ENCODE measurements at places on chromosomes 11 and 22. TPM values are rescaled to one million over a fixed set of nuclear protein-coding genes. Genes with fewer than 3 reads are reported as not detected.

The PLAAT3 gene
- 21.7 TPM for total RNA-seq

The NXF1 gene
- 63.2 TPM for total RNA-seq

The PHF21B gene
- not detected for total RNA-seq

The SMTNL1 gene
- total RNA-seq: not detected

The MMP13 gene
- not detected for total RNA-seq

The PRAME gene
- 0.15 TPM for total RNA-seq

The GTSE1 gene
- 7.5 TPM for total RNA-seq

The NDUFA6 gene
- total RNA-seq: 104 TPM

The C11orf16 gene
- not detected for total RNA-seq

The SYNGR1 gene
- 3.3 TPM for total RNA-seq

DNA sequence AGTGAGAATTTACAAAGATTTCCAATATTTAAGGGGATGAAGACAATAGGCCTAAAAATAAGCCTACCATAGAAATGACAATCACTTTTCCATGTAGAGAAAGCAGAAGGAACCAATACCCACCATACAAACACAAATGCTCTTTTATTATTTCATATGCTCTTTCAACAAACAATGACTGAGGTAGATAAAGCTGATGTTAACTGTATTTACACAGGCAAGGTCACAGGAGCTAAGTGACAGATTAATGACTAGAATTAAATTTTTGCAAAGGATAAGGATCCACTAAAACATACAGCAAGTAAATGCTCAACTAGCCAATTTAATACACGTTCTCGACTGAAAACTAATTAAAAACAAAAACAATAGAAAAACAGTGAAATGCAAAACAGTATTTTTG, 34.2 kb downstream of the PICALM start:
- no peak for DNase-seq

- no peak for DNase-seq
Observed at GRCh38 chr22:46769191-46769675, 6.8 kb downstream of the TBC1D22A start.

- DNase-seq: no peak
Observed at GRCh38 chr11:60059521-60060240, 3.2 kb downstream of the MS4A3 start.

- no peak for DNase-seq
Observed at GRCh38 chr22:47064416-47064815, 302.0 kb downstream of the TBC1D22A start.

DNA sequence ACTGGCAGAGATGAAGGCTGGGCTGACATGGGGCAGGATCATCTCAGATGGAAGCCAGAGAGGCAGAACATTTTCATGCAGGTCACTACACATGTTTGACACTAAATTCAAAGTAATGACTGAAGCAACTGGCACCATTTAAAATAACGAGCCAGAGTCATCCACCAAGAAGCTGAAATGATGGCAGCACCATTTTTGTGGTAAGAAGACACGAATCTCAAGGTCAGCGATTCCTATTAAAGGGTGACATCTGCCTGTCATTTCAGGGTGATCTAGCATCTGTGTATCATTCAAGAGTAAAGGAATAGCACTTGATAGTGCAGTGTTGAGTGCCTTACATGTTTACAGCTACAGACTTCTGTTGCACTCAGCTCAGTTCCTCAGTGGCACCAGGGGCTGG, 113.4 kb upstream of the C11orf87 start:
- no peak for DNase-seq

GRCh38 chr11:127624306-127624856, 623.8 kb upstream of the KIRREL3 start:
- DNase-seq: no peak

DNA sequence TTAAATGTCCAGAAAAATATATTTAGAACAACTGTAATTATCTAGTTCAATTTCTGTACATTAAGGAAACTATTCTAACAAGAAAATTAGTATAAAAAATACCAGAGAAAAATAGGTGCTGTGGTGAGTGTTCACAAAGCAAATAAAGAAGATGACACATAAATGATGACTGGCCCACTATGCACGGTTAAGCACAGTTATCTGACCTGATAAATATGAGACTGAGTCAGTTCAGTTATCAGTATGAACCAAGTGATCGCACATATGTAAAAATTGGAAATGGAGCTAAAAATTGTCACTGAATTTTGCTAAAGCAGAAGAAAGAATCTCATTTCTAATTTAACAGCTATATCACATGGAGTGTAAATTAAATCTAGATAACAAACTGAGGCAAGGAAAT, 18.8 kb upstream of the MAML2 start:
- DNase-seq: no peak

DNA sequence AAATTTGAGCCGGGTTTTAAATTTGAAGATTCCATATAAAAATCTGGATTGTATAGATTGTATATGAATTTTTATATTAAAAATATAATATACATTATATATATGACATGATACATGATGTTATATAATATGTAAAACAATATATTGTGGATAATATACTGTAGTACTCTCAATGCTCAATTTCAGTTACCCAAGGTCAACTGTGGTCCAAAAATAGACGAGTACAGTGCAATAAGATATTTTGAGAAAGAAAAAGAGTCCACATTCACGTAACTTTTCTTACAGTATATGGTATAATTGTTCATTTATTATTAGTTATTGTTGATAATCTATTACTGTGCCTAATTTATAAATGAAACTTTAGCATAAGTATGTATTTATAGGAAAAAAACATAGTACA, 94.2 kb upstream of the YWHAH start:
- no peak for DNase-seq

DNA sequence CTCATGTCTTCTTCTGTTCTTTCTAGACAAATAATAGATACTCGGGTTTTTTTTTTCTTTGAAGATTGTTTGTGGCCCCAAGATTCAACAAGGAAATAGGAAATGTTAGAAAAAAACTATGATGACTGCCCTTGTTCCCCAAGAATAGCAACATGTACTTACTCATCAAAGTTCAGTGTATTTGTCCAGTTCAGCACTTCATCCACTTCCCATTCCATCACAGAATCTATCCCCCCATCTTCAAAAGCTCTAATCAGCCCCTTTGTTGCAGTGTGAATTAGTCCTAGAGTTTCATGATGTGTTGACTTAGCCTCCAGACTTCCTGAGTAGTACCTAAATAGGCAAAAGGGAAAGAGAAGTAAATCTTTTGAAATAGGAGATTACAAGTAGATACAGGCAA, 74.3 kb downstream of the C11orf65 start:
- no peak for DNase-seq

GRCh38 chr11:43585877-43586608, 94.5 kb upstream of the HSD17B12 start:
- no peak for DNase-seq

- DNase-seq: no peak
Observed at GRCh38 chr22:44425694-44426045, 72.4 kb downstream of the RTL6 start.

- DNase-seq: no peak
Observed at GRCh38 chr22:49006207-49007012, 821.3 kb downstream of the BRD1 start.

DNA sequence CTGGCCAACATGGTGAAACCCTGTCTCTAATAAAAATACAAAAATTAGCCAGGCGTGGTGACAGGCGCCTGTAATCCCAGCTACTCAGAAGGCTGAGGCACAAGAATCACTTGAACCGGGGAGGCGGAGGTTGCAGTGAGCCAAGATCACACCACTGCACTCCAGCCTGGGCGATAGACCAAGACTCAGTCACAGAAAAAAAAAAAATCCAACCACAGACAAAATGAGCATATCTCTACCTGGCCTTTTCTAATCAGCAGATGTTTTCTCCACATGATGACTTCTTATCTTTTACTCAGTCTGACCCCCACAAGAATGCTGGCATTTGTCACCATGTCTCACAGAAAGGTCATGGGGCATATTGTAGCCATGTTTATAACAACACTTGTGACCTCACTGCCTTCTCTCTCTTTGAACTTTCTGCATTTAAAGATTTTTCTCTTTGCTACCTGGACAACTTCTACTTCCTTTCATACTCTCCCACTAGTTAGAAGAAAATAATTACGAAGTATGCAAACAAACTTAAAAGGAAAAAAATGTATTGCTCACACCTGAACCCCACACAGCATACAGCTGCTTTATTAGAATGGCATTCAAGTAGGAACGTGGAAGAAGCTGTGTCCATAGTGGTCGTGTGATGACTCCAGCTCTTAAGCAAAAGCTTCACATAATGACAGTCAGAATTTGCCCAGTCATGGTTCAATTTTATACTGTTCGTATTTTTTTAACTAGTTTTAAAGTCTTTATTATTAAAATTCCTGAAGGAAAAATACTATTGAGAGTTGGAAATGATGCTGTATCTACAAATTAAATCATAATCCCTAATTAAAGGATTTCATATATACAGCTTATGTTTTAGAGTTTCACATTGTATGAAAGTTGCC, 65.4 kb downstream of the ZC3H12C start:
- DNase-seq: no peak

- no peak for DNase-seq
Observed at GRCh38 chr11:17015627-17016126, 1.5 kb upstream of the PLEKHA7 start.

DNA sequence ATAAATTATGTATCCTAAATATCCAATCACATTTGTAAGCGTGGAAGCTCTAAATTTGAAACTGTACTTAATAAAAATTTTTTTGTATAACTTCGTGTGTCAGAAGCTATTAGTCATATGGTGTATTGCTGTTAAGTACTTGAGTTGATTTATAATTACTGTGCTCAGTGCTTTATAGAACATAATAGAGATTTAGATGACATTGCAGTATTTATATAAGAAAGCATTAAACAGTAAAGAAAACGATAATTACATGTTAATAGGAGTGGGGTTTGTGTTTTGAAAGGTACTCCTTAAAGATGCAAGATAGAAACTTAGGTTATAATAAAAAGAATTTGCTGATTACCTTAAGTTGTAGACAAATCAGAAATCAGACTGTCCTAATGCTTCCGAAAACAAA, 5.9 kb upstream of the TCP11L1 start:
- no peak for DNase-seq

DNA sequence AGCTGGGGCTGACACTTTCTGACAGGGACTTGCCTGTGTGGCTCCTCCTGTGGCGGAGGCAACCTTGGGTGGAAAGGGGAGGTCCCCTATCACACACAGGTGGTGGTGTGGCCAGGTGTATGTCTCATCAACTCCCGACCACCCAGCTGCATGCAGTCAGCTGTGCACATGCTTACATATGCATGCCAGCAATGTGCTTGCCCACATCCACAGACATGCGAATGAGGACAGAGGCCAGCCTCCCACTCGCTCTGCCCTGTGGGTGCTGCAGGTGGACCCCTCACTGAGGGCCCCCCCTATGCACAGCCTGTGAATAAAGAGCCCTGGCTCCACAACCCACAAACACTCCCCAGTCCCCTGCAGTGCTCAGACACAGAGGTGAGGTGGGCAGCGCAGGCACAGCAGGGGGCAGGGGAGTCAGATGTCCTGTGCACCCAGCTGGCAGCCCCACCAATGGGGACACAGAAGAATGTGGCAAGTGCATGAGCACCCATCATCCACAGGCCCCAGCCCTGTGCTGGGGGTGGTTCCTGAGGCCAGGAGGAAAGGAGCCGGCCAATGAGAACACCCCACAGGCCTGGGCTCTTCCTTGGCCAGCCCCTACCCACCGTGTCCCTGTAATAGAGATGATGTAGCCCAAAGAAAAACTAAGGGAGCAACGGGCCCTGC, 9.5 kb downstream of the GNB1L start:
- DNase-seq: no peak

DNA sequence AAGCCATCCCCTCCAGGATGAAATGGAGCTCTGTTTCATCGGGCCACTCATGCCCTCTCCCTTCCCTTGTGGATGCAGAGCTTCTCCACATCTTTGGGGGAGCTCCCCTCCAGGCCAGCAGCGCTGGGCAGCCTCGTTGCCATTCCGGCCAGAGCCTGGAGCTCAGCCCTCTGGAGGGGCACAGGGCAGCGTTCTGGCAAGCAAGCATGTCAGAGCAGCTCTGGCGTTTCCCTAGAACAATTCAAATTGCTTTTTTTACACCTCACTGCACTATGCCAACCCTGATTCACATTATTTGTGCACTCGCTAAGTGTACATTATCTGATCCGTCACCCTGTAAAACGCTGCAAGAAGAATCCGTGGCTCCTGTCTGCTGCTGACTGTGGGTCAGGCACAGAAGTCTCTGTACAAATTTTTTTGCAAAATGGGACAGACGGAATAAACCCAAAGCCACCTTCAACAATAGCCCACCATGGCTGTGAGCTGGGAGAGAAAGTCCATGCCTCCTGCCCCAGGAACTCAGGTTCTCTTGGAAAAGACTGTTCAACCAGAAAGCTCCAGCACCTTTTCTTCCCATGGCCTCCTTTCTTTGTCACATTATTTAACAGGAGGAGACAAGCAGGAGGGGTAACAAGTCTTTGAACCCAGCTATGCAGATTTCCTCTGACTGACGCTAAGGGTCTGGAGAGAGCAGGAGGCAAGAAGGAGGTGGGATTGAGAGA, 139.5 kb upstream of the CADM1 start:
- no peak for DNase-seq

- DNase-seq: no peak
Observed at GRCh38 chr22:27866135-27867084, 52.6 kb downstream of the PITPNB start.

DNA sequence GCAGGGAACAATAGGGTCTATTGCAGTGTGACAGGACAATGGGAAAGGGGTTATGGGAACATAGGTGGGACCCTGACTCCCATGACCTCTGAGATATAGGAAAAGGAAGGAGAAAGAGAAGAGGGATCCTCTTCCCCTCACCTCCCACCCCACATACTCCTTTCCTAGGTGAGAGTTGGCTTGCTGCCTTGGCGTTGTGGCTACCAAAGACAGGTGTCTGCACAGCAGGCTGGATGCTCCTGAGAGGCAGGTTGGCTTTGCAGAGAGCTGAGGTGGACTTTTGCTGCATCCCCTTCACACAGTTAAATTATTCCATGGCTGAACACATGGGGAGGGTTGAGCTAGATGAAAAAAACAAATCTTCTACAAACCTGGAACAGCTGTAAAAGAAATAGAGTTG, 80.7 kb downstream of the SYT9 start:
- DNase-seq: no peak

DNA sequence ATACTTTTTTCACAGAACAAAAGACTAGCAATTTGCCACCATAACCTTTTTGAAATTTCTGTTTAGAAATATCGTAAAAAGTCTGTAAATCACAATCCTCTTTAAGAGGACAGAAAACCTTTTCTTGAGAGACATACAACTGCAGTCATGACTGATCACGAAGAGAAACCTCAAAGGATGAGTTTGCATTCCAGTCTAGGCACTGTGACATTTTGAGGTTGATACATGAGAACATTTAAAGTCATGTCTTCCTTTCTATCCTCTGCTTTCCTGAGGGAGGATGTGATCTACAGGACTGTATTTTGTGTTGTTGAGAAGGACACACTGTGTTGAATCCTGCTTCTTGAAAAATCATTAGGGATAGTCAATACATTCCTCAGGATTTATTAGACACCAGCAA, 476.7 kb upstream of the CCDC179 start:
- no peak for DNase-seq

- no peak for DNase-seq
Observed at GRCh38 chr11:130915603-130916237, 559 bp downstream of the SNX19 start.

All from glomerular endothelial cell (primary cell).